Thoracic aorta (tissue), 2 donors: ENCODE measurements at places on chromosomes 5 and 9. TPM values are rescaled to one million over a fixed set of nuclear protein-coding genes. Genes with fewer than 3 reads are reported as not detected.

GRCh38 chr9:16628413-16628812, 242.1 kb downstream of the BNC2 start:
- no peak for DNase-seq

- DNase-seq = no peak
These were observed 124.4 kb downstream of the SSBP2 start for GRCh38 chr5:81626524-81626923.

- DNase-seq = no peak
These were observed 386.0 kb downstream of the SPOCK1 start for GRCh38 chr5:137113161-137113560.

DNA sequence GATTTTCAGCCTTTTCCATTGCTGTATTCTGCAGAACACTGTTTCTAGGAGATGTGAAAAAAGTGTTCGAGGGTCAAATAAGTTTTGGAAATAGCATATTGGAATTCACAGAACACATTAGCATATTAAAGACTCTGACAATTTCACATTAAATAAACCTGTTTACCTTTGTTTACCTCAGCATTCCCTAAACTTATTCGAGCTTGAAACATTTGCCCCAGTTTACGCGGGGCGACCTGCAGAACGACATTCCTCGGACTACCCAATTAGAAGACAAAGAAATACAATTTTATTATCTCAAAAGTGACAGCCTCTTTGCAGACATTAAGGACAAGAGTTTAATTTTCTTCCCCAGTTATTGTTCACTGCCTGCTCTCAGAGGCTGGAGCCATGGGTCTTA, 110.3 kb upstream of the NFIB start:
- DNase-seq = no peak

- DNase-seq = no peak
These were observed 6.5 kb upstream of the TMEM210 start for GRCh38 chr9:137178201-137178938.

GRCh38 chr5:68484307-68485068, 268.9 kb downstream of the PIK3R1 start:
- DNase-seq = no peak

- DNase-seq = no peak
These were observed 27.2 kb downstream of the C9orf152 start for GRCh38 chr9:110180511-110181434.

DNA sequence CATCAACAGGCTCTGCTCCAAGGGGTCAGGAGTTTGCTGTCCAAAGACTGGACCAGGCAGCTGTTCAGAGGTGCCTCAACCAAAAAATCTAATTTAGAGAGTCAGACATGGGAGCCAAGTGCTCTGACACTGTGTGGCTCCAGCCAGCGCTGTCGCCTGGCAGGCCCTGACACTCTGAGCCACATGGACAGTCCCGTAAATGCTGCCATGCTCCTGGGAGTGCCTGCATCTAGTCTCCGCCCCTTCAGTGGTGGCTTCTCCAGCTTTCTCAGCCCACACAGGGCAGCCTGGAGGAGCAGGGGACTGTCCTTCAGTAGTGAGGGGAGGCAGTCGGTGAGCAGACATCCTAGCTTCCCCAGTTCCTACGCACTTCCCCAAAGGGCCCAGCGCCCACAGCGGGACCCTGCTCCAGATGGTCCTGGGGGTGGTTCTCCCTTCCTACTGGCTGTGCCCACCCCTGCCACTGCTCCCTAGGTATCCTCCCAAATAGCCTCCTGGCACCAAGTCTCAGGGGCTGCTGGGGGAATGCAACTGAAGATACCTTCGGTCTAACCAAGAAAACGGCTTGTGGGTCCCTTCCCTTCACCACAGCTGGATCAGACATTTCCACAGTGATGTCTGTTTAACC, 72.3 kb downstream of the SHC3 start:
- no peak for DNase-seq

DNA sequence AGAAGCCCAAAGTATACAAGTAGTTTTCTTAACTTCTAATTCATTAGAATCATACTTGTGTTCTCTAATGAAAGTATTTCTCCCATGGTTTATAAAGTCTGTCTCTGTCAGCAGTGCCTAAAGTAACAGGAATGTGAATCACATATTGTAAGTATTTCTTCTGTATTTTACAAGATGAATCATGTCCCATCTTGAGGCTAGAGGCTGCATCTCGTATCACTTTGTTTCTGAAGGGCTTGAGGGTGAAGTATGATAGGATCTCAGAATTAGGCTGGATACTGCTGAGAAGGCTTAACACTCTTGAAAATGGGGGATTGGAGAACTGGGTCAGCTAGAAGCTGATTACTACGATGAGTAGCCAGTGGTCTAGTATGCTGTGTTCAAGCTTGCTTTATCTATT, 242.2 kb upstream of the ACTBL2 start:
- DNase-seq = no peak

GRCh38 chr5:135153661-135154060, 119.6 kb upstream of the PITX1 start:
- no peak for DNase-seq

DNA sequence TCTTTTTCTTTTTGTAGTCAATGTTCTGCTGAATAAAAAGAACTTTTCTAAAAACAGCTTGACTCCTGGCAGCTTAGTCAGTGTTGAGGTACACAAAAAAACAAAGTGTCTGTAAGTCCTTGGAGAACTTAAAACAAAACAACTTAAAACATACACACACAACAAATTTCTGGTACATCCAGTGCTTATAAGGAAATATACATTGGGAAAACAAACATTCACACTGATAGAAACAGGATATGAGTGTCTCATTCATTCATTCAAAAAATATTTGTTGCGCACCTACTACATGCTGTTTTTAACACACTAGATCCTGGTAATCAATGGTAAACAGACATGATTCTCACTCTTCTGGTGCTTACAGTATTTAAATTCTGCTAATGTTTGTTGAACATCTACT, 27.4 kb upstream of the MEGF9 start:
- no peak for DNase-seq

DNA sequence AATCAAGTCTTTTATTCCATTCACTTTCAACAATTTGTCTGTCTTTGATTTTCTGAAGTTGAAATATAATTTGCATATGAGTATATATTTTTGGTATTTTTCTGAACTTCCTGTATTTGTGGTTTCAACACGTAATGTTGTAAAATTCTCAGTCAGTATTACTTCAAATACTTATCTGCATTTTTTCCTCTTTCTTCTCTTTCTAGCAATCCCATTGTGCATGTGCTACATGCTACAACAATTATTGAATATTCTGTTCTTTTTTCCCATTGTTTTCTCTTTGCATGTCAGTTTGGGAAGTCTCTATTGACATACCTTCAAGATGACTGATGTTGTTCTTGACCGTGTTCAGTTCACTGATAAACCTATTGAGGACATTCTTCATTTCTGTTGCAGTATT, 5.6 kb upstream of the ANKRD18A start:
- DNase-seq = no peak

DNA sequence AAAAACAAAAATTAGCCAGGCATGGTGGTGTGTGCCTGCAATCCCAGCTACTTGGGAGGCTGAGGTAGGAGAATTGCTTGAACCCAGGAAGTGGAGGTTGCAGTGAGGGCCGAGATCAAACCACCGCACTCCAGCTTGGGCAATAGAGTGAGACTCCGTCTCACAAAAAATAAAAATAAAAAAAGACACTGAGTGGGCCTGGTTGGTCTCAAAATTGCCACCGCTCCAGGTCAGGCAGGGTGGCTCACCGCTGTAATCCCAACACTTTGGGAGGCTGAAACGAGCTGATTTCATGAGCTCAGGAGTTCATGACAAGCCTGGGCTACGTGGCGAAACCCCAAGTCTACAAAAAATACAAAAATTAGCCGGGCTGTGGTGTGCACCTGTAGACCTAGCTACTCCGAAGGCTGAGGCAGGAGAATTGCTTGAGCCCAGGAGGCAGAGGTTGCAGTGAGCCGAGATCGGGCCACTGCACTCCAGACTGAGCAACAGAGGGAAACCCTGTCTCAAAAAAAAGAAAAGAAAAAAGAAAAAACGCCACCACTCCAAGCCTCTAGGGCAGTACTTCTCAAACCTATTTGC, 1.8 kb downstream of the STK10 start:
- no peak for DNase-seq

GRCh38 chr5:180692429-180692828, 43.0 kb upstream of the FLT4 start:
- no peak for DNase-seq

DNA sequence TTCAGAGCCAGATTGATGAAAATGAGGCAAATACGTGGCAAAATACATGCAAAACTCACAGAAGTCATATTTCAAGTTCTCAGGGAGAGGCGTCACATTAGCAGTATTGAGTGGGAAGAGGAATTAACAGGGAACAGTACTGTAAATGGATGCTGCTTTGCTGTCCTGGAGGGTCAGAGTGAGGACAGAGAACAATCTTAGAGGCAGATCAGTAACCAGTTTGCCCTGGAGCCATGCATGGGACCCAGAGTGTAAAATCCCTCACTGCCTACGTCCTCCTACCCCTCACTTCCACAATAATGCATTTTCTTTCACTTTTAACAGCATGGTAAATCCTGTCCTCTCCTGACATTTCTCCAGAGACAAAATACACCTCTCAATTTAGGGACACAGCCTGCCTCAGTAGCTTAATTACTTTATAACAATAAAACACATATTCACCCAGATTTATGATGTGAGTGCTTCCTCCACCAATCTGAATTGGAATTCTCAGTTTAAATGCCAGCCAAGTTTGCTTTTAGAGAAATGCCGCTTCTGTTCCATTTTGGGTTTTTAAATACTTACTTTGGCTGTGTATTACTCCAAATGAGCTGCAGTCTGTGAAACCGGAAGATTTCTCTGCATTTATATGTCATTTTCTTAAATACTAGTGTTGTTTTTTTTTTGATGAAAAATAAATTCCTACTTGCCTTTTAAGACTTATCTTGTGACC, 70.0 kb downstream of the LMNB1 start:
- DNase-seq = no peak

GRCh38 chr5:76473661-76474060, 70.6 kb downstream of the IQGAP2 start:
- no peak for DNase-seq

- DNase-seq = no peak
These were observed 694.3 kb downstream of the BRINP1 start for GRCh38 chr9:118674942-118675341.

GRCh38 chr5:88438006-88438405, 169.4 kb upstream of the TMEM161B start:
- no peak for DNase-seq

GRCh38 chr5:39494107-39494510, 69.3 kb upstream of the DAB2 start:
- no peak for DNase-seq

GRCh38 chr5:66362687-66363086, 218.6 kb downstream of the SREK1 start:
- no peak for DNase-seq

DNA sequence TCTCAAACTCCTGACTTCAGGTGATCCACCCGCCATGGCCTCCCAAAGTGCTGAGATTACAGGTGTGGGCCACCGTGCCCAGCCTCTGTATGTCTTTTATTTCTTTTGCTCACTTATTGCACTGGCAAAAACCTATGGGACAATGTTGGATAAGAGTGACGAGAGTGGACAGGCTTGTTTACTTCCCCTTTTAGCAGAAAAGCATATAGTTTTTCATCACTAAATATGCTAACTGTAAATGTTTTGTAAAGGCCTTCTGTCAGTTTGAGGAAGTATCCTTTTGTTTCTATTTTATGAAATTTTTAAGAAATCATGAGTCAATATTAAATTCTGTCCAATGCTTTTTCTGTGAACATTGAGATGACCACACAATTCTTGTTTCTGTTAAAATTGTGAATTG, 103.3 kb downstream of the AUH start:
- no peak for DNase-seq

DNA sequence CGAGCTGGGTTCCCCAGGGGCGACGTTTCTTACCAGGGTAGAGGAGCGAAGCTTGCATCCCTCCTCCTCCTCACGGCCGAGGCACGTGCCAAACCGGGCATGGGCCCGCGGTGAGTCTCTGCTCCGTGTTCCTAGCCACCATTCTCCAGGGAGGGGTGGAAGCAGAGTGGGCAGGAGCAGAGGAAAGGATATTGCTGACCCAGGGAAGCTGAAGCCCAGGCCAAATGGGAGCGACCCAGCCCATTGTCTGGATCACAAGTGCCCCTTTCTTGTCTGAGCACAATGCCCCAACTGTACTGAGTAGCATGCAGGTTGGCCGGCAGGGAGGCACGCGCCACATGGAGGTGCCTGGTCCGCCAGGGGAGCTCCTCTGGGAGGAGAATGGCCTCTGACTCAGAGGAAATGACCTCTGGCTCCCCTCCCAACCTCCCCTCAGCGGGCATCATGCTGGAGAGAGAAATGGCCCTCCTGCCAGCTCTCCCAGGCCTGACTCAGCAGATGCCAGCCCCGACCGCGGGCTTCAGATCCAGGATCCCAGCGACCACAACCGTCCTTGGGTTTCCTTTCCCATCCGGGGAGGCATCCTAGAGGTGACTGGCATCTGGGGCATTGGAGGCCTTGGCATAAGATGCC, 1.1 kb downstream of the PRR7 start:
- peak; percentile 52 for DNase-seq

GRCh38 chr5:134509308-134510040, 16.0 kb upstream of the JADE2 start:
- DNase-seq = no peak

- no peak for DNase-seq
These were observed 87.7 kb downstream of the RAB3C start for GRCh38 chr5:58670582-58670981.

- no peak for DNase-seq
These were observed 14.4 kb downstream of the CAMK4 start for GRCh38 chr5:111238431-111239225.

- no peak for DNase-seq
These were observed 1.7 kb downstream of the DIAPH1 start for GRCh38 chr5:141617128-141617527.

GRCh38 chr5:35822511-35822910, 34.2 kb upstream of the IL7R start:
- no peak for DNase-seq

The SMIM33 gene
- total RNA-seq = not detected

The GHR gene
- 12.8 TPM for total RNA-seq

The SPINK13 gene
- total RNA-seq = not detected

The CDH12 gene
- total RNA-seq = not detected

The MPDZ gene
- total RNA-seq = 81.2 TPM

The NRARP gene
- 16.9 TPM for total RNA-seq

The HAVCR2 gene
- total RNA-seq = 38.0 TPM

The CCL27 gene
- total RNA-seq = not detected

The LCN15 gene
- total RNA-seq = not detected

The PCDHGA5 gene
- 12.5 TPM for total RNA-seq

The SLC1A3 gene
- total RNA-seq = 67.4 TPM

The TNFSF15 gene
- not detected for total RNA-seq

The UIMC1 gene
- total RNA-seq = 40.9 TPM

The RMRP gene
- 1,550 TPM for total RNA-seq

The MYMK gene
- total RNA-seq = not detected

The NPDC1 gene
- 71.5 TPM for total RNA-seq

The PALM2AKAP2 gene
- 45.9 TPM for total RNA-seq

The RASGEF1C gene
- not detected for total RNA-seq
